CD4-positive, alpha-beta T cell treated with Interleukin-6 at 100 ng/mL for 8 hours (primary cell): ENCODE measurements at places on chromosomes 7 and 10.

DNA sequence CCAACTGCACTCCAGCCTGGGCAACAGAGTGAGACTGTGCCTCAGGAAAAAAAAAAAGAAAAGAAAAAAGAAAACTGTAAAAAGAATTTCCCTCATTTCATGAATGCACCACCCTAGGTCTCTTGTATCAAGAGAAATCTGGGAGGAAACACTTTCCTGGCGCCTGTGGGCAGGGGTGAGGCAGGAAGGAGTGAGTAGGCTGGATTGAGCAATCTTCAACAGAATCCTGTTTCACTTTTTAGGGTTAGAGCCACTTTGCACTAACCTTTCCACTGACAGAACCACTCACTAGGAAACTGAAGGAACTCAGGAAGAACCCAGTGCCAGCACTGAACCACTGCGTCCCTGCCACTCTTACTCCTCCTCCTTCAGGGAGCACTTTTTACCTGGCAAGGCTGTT is 282.1 kb downstream of the CCDC3 start:
- no peak for DNase-seq

- no peak for DNase-seq
Observed at GRCh38 chr10:126671402-126671975, 996 bp upstream of the C10orf90 start.

DNA sequence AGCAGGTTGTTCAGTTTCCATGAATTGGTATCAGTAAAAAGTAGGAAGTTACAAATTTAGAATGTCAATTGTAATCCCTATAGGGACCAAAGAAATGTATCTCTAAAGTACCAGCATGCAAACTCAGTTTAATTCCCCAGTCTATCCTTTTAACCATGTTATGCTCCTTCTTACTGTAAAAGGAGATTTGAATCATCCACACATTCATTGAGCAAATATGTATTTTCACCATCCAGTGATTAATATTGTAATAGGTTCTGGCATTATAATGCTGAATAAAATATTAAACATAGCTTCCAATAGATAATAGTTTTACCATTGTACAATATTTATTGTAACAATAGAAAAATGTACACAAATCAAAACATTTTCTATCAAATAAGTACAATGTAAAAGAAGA is 228.2 kb upstream of the SEMA3A start:
- DNase-seq, result no peak

DNA sequence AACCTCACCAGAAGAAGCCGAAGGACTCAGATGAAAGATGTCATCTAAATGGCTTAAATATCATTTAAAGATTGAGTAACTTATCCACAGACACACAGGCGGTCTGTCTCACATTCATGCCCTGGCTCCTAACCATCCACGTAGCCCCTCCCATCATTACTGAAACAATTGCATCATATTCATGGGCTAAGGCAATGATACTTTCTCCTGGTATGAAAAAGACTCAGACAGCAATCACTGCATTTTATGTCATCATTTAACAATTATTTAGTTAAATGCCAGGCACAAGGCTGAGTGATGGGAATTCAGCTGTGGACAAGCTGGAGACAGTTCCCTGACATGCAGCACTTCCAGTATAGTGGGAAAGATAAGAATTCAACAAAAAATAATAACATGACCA is 11.2 kb upstream of the TECTB start:
- no peak for DNase-seq

- DNase-seq, result no peak
Observed at GRCh38 chr7:6172910-6173295, 99.5 kb downstream of the CYTH3 start.

DNA sequence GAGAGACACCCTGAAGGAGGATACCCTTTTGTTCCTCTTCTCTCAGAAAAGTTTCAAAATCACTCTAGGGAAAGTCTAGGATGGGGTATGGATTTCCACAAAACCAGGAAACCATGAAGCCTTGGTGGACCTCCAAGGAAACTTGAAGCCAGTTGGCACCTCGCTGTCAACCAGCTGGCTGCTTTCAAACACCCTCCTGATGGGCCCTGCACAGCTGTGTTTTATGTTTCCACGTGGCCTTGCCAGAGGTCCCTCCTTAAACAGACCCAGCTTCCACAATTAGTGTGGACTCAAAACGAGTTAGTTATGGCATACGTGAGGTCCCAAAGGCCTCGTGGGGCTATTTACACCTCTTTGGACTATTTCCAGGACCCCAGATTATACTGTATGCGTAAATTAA is 5.9 kb downstream of the PPP1R3A start:
- no peak for DNase-seq

GRCh38 chr10:117653170-117653515 is 110.6 kb downstream of the EMX2 start:
- no peak for DNase-seq

DNA sequence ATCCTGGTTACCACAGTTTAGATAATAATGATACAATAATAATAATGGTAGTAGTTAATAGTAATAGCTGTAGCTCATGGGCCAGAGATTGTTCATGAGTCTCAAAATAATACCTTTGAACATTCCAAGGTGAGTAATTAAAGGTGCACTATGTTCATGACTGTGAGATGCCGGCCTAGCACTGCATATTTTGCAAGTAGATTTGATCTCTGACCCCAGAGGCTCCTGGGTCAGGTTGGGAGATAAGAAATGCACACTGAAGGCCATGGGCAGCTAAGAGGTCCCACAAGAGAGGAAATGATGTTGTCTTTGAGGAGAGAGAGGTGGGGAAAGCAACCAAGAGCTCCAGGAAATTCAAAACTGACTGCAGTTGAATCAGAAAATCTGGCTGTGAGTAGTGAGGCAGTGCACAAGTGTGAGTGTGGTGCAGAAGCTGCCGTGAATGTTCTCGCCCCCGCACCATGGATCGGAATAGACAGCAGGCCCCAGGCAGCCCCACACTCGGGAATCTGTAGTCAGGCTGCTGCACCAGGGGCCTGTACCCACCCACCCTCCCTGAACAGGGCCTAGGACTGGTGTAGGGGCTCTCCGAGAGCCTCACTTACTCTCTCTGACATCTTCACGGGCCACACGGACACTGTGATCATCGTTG is 11.9 kb downstream of the CPXM2 start:
- no peak for DNase-seq

DNA sequence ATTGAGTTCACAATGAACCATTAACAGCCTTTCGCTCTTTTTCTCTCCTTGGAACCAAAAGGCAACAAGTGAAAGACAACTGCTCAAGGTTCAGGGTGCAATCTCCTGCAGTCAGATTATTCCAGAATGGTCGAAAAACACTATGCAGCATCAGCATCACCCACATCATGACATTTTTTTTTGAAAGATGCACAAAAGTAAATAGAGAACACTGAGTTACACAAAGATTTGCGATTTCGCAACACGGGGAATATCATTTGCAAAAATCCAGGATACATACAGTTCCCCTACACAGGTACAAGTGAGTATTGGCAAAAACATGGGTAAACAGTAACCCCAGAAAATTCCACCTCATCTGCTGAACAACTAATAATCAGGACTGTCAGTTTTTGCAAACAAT is 611.5 kb downstream of the KCNMA1 start:
- DNase-seq, result no peak

DNA sequence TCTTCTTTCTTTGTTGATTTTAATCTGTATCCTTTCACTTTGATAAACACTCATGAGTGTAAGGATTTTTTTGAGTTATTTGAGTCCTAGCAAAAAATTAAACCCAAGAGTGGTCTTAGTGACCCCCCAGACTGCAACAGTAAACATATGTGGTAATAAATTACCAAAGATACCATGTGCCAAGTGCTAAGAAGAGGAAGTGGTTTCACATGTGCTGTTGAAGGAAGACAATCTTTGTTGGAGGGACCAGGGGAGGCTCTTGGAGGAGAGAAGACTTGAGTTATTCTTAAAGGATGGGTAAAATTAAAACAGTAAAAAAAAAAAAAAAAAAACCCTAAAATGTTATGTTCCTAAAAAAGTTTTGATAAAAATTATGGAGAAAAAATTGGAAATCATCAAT is 150.2 kb downstream of the SEC23IP start:
- no peak for DNase-seq

- DNase-seq, result no peak
Observed at GRCh38 chr7:48976253-48976652, 51.9 kb downstream of the CDC14C start.

- no peak for DNase-seq
Observed at GRCh38 chr7:151385626-151386300, 24.1 kb downstream of the WDR86 start.

DNA sequence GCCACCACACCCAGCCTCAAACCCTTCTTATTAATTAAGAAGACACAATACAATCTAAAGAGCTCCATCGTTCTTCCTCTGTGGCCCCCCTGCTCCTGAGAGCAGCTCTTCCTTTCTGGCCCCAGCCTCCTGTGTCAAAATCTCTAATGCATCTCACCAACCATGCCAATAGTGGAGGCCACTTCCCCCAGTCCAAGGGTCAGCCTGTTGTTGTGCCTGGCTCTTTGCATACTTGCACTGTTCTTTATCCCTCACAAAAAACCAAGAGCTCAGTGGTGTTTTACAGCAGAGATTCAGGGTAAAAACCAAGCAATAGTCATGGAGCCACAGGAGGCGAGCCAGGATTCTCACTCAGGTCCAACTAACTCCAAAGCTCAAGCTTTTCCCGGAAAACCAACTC is 190.2 kb downstream of the GFRA1 start:
- no peak for DNase-seq

- DNase-seq, result no peak
Observed at GRCh38 chr10:127434006-127434405, 115.1 kb upstream of the NPS start.

DNA sequence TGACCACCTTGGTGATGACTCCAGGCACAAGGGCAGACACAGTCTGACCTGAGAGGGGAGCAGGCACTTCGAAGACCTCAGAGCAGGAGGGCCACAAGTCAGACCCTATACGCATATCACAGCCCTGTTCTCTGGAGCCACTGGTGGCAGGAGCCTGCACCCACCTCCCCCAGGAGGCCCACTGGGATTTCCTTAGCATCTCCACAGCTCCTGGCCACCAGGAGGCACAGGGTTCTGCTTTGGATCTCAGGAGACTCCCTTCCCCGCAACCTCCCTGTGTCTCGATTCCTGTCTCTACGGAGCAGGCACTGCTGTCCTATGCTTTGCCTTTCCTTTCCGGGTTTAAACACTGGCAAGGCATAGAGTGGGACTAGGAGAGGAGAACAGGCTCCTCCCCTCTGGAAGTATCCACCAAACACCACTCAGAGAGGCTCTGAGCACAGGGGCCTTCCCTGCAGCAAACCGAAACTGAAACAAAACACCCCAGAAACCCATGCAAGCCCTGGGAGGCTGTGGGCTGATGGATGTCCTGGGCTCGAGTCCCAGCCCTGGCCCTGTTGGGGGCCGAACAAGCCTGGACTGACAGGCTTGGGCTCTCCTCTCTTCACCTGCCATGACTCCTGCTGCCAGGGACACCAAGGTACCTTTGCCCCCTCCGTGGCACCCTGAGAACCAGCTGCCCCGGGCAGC is 166.3 kb downstream of the NEURL1 start:
- peak; percentile 61 for DNase-seq

DNA sequence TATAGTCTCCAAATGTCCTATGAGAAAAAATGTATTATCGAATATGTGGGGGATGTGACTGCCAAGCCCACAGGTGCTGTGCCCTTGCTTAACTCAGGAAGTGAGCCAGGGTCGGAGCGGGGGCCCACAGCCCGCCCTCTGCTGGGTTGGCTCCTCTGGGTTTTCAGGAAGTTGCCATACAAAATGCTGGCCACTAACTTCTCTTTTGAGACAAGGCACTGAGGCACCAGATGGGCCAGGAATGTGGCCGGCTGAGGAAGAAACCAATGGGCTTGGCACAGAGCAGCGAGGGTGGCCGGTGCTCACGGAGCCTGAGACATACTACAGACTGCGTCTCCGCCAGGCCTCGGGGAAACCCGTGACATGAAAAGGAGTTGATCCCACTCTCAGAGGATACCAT is 58.9 kb downstream of the FAM53B start:
- DNase-seq, result no peak

GRCh38 chr10:31112961-31113360 is 81.3 kb upstream of the ZNF438 start:
- DNase-seq, result no peak

- DNase-seq, result no peak
Observed at GRCh38 chr10:80344276-80344675, 12.3 kb downstream of the DYDC1 start.

GRCh38 chr10:48990226-48990625 is 50.6 kb upstream of the LRRC18 start:
- DNase-seq, result no peak

DNA sequence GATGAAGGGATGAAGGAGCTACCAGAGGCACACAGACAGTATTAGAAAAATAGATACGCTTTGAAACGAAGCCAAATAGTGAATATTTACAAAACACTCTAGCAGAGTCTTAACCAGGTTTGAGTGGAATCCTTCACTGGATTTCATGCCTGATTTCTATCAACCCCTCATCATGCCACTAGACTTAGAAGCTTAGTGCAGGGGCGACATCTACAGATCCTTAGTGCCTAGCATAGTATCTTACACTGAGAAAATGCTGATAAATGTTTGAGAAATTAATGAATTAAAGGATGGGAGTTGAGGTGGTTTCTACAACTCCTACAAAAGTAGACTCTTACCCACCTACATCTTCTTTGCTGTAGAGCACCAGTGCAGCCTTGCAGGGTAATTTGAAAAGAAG is 54.7 kb upstream of the CCNJ start:
- DNase-seq, result no peak

DNA sequence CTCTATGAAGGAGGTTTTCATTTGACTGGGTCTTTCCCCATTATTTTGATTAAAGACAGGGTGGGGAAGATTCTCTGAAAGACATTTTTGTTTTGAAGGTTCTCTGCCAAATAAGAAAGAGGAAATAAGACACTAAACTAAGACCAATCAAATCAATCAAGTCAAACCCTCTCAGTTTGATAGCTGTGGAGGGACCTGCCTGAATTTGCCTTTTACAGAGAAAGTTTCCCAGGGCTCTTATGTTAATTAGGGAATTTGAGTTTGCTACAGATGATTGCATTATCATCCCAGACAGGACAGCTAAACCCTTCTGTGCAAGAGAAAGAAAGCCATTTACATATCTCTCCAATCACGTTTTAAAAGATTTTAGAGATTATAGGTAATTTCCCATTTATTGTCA is 80.0 kb downstream of the CSTF2T start:
- no peak for DNase-seq

- DNase-seq, result no peak
Observed at GRCh38 chr10:88896372-88896993, 16.4 kb downstream of the STAMBPL1 start.

- DNase-seq, result no peak
Observed at GRCh38 chr10:100907773-100908363, 4.9 kb upstream of the SLF2 start.
